ENCODE measurements at places on chromosomes 12 and 14. TPM values are rescaled to one million over a fixed set of nuclear protein-coding genes. Genes with fewer than 3 reads are reported as not detected.

Gene DIO3
- 4.4 TPM for total RNA-seq

DNA sequence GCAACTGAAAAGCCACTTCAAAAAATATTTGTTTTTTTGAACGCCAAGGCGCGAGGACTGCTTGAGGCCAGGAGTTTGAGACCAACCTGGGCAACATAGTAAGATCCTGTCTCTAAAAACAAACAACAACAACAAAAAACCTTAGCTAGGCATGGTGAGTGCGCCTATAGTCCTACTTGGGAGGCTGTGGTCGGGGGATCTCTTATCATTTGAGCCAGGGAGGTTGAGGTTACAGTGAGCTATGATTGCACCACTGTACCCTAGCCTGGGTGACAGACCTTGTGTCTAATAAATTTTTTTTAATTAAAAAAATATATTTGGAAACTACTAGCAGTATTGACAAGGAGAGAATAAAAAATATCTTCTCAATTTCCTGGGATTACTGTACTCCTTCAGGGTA is 113.1 kb downstream of the TRAFD1 start:
- no peak for DNase-seq

- DNase-seq, result no peak
Observed at GRCh38 chr12:84919271-84919670, 6.7 kb upstream of the SLC6A15 start.

Gene PDE3A
- 0.03 TPM for total RNA-seq

DNA sequence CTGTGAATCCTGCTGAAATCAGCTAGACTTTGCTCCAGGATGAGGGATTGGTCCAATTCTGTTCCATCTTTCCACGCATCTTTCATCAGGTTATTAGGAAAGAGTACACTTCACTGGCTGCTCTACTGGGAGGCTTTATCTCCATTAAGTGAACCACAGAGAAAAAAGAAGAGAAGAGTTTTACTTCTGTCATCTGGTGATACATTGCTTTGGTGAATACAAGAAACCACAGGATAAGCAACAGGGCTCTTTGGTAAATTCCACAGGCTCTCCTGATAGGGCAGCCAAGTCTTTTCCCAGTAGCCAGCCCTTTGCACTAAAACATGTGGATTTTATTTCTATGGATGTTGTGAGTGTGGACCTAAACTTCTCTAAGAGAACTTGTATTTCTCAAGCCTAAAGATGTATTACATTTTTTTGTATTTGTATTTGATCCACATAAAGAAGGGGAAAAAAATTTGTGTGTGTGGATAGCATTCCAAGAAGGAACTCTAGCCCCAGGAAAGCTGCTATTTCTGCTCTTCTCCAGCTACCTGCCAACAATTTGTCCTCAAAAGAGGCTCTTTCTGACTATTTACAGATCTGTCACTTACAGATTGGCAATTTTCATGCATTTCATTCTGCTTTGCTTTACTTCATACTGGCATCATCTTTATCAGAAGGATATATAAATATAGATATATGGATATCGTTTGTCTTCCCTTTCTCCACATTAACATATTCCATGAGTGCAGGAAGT is 1117.6 kb upstream of the TMEM132C start:
- DNase-seq, result no peak

- DNase-seq, result no peak
Observed at GRCh38 chr14:96757456-96757855, 39.7 kb upstream of the VRK1 start.

Gene GPRC5D
- total RNA-seq, result not detected

DNA sequence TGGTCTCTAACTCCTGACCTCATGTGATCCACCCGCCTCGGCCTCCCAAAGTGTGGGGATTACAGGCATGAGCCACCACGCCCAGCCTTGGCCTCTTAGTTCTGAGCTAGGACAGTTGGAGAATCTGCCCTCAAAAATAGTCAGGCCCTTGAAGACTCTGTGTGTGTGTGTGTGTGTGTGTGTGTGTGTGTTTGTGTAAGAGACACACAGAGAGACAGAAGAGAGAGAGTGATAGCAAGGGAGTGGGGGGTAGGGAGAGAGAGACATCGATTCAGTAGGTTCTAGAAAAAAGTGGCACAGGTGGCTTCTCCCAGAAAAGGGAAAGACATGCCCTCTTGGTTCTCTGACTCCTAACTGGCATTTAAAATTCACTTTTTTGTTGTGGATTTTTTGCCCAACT is 5.4 kb downstream of the HNF1A start:
- DNase-seq, result no peak

GRCh38 chr14:23638414-23639047 is 2.4 kb downstream of the DHRS2 start:
- no peak for DNase-seq

DNA sequence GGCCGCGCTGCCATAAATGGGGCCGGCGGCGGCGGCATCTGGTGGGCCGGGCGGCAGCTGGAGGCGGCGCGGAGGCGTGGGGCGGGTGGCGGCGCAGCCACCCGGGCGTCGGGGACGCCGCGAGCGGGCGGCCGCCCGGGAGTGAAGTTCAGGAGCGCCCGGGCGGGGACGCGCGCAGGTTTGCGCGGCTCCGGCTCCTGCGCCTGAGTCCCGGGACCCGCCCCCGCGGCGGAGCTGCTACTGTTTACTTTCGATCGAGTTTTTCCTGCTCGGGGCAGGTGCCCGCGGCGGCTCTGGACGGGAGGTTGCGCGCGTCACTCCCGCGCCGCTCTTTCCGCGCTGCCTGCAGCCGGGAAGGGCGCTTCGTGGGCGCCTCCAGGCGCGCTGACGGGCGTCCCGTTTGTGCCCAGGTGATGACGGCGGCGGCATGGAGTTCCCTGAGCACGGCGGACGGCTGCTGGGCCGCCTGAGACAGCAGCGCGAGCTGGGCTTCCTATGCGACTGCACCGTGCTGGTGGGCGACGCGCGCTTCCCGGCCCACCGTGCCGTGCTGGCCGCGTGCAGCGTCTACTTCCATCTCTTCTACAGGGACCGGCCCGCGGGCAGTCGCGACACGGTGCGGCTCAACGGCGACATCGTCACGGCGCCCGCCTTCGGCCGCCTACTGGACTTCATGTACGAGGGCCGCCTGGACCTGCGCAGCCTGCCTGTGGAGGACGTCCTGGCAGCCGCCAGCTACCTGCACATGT is at the start of gene ZBTB42:
ZBTB42 (plus strand) TSS at position 331 of the 749 bp plus-strand sequence; CDS start at position 428, 97 bp downstream.
- no peak for DNase-seq

Gene SLCO1B1
- not detected for total RNA-seq

- DNase-seq, result no peak
Observed at GRCh38 chr12:99133401-99133800, 488.3 kb downstream of the APAF1 start.

DNA sequence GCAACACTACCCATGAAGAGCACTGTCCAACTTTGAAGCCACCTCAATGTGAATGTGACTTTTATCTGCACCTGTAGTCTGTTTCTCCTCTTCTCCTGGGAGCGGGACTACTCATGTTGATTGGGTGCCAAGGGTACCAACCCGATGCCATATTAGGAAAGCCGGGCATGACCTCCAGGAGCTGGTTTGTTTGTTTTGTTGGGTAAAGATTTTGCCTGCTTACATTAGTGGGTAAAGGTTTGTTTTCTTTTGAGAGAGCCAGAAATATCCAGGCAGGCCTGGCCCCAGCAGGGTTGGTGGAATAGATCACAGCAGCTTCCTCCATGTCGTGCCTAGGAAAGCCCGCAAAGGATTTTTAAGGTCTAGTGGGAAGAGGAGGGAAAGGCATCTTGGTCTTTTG is 19.7 kb upstream of the ITPK1 start:
- DNase-seq, result no peak

- DNase-seq, result no peak
Observed at GRCh38 chr12:51388846-51389245, 2.4 kb downstream of the GALNT6 start.

Gene KRT75
- total RNA-seq, result 0.15 TPM

Gene AKAP6
- total RNA-seq, result 0.82 TPM

Gene GLIPR1L2
- 0.72 TPM for total RNA-seq

GRCh38 chr12:125006365-125006764 is 12.9 kb downstream of the BRI3BP start:
- DNase-seq, result no peak

DNA sequence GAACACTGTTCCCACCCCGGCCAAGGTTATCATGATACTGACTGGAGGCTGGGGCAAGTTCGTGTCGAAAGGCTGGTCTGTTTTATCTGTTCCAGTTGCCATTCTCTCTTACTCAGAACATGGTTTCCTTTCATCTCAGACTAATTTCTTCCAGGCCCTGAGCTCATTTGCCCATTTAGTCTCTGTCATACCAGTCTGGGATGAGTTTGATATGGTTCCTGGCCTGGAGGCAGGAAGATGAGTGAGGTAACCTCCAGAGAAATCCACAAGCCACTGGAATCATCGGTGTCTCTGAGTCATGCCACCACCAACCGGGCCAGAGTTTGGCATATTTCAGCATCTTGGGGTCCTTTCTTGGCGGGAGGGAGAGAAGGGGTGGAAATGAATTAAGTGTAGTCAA is 114.7 kb downstream of the NTF3 start:
- no peak for DNase-seq

Measured in Panc1 (cell line).